Activated T-helper 1 cell treated with anti-CD3 and anti-CD28 coated beads, Interleukin-12 subunit alpha, Interleukin-12 subunit beta, Interleukin-2, Interleukin-4 antibody, amounts not matched to agents 30 ng/mL and 10 ng/mL and 1 ng/mL, durations not matched to agents 14 hours and 24 hours and 36 hours (primary cell): ENCODE measurements at places on chromosomes 16 and 17. TPM values are rescaled to one million over a fixed set of nuclear protein-coding genes. Genes with fewer than 3 reads are reported as not detected.

- peak overlapping the region; percentile 95 for H3K4me3 ChIP-seq
- H3K4me1 ChIP-seq, result peaks cover 69% of the 10 kb centered on the region
- H3K27ac ChIP-seq, result peak overlapping the region; percentile 73
These were observed 1.6 kb downstream of the FLOT2 start for GRCh38 chr17:28895794-28896447.

GRCh38 chr17:65099941-65100315, 37.2 kb upstream of the RGS9 start:
- H3K36me3 ChIP-seq, result no peaks in the 10 kb centered on the region
- peaks cover 9% of the 10 kb centered on the region for H3K27me3 ChIP-seq
- peaks cover 20% of the 10 kb centered on the region for H3K4me1 ChIP-seq

DNA sequence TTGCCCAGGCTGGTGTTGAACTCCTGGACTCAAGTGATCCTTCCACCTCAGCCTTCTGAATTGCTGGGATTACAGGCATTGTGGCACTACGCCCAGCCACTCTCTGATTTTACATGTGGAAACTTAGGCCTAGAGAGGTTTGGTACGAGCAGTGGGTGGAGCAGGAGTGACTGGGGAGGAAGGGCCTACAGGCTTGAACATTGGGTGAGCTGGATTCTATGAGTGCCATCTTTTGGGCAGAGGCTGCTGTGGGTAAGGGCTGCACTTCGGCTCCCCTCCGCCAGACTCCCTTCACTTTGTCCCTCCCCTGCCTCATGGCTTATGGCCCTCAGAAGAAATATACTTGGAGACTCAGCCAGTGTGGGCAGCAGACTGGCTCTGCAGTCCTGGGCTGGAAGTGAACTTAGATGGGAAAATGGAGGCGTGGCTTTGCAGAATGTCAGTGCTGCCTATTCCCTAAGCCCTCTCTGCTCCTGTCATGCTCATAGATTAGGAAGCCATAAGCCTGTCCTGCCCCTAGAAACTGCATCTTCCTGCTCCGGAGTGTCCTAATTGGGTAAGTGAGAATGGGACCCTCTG, 9.5 kb upstream of the MRC2 start:
- no peaks in the 10 kb centered on the region for H3K27me3 ChIP-seq
- H3K36me3 ChIP-seq, result peaks cover 16% of the 10 kb centered on the region
- H3K4me3 ChIP-seq, result no peak overlapping the region

- H3K4me1 ChIP-seq, result no peaks in the 10 kb centered on the region
- H3K4me3 ChIP-seq, result no peak overlapping the region
- no peak overlapping the region for H3K27ac ChIP-seq
- no peaks in the 10 kb centered on the region for H3K36me3 ChIP-seq
- DNase-seq, result no peak
These were observed 265.8 kb upstream of the SOX9 start for GRCh38 chr17:71855010-71855409.

DNA sequence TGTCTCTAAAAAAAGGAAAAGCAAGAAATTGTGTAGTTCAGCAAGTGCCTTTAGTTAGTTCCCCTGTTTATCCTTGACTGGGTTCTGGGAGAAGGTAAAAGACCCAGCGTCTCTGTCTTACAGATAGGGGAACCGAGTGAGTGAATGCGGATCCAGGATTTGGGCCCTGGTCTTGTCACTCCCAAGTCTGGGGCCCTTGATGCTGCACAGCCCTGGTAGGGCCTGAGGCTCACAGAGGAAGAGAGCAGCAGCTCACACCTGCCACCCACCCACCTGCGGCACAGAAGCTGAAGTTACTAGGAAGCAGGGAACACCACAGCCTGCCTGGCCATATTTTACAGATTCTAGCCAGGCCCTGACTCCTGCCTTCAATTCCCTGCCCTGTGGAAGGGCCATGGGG, 22.2 kb downstream of the LASP1 start:
- DNase-seq, result no peak
- H3K4me3 ChIP-seq, result peak overlapping the region; percentile 53
- H3K4me1 ChIP-seq, result peaks cover 61% of the 10 kb centered on the region

GRCh38 chr17:56158915-56159825, 5.9 kb downstream of the ANKFN1 start:
- no peak for DNase-seq
- H3K4me1 ChIP-seq, result no peaks in the 10 kb centered on the region
- no peak overlapping the region for H3K27ac ChIP-seq
- no peaks in the 10 kb centered on the region for H3K36me3 ChIP-seq
- H3K4me3 ChIP-seq, result no peak overlapping the region
- no peaks in the 10 kb centered on the region for H3K27me3 ChIP-seq

DNA sequence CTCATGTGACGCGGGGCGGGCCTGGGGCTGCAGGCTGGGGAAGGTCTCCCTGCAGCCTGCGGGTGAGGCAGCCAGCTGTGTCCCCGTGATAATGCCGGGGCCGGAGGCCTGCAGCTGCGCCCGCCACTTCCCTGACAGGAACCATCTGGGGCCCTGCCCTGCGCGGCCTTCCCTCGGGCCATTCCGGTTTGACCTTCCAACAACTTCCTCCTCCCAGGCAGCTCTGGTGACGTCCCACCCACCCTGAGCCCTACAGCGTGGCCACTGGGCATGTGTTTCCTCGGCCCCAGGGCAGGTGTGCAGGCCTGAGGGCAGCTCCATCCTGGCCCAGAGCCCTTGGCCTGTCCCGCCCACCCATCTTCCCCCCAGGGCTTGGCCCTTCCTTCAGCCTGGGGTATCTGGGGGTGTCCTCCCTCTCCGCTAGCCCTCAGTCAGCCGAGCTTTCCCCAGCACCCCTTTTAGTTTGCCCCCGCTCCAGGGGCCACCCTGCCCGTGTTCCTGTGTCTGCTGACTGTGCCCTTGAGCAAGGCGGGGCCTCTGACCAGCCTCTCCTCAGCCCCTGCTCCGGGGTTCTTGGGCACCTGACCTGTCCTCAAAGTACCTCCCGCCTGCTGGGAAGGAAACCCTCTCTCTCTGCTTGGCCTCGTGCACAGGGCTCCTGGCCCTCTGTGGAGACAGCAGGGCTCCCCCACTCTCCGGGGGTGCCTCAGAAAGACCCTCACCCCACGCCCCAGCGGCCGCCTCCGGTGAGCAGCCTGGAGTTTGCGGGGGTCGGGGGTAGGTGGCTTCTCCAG, at the start of gene CBFA2T3:
Gene CBFA2T3 (minus strand): TSS at position 190 of the 794 bp plus-strand sequence. CDS start 400 bp downstream, outside the sequence.
- no peak within 1 kb of the TSS for H3K4me3 ChIP-seq
- peaks cover 12% of the 10 kb centered on the region for H3K27me3 ChIP-seq
- no peaks in the 10 kb centered on the region for H3K36me3 ChIP-seq
- H3K27ac ChIP-seq, result no peak within 1 kb of the TSS

DNA sequence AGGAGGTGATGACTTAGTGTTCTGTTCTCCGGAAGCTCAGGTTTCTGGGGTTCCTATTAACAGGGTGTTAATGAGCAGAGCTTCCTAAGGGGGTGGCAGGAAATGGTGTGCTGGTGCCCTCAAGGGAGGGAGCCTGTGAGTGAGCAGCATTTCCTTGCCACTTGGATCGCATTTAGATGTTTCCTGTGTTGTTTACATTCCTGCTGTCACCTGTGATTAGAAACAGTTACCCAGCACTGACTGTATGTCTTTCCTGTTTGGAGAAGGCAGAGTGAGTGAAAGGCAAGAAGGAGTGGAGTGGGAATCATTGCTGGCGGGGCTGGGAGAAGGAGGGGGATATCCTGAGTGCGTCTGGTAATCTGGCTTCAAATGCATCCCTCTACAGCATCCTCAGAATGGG, 214.6 kb downstream of the CCDC182 start:
- H3K27me3 ChIP-seq, result no peaks in the 10 kb centered on the region
- DNase-seq, result no peak
- H3K36me3 ChIP-seq, result peaks cover 14% of the 10 kb centered on the region
- H3K4me1 ChIP-seq, result peaks cover 35% of the 10 kb centered on the region
- H3K27ac ChIP-seq, result peak overlapping the region; percentile 12

The GRB7 gene
- total RNA-seq, result 0.64 and 0.73 TPM in 2 replicates

The PIK3R5 gene
- 30.5 and 33.6 TPM in 2 replicates for total RNA-seq

The CD300H gene
- total RNA-seq, result not detected in 2 replicates

The HP gene
- total RNA-seq, result not detected in 2 replicates

The TEX19 gene
- total RNA-seq, result 0.10 TPM in 1 of 2 replicates, not detected in the other

The WSB1 gene
- 90.3 and 102 TPM in 2 replicates for total RNA-seq

The ABCA9 gene
- total RNA-seq, result not detected in 2 replicates

The RAB40B gene
- 3.6 and 5.2 TPM in 2 replicates for total RNA-seq

The EFTUD2 gene
- 206 and 219 TPM in 2 replicates for total RNA-seq

The TAX1BP3 gene
- 29.3 and 30.1 TPM in 2 replicates for total RNA-seq
